SHP77 (cell line): ENCODE measurements at places on chromosomes 5 and 9.

- DNase-seq, result no peak
Measured at GRCh38 chr5:41503860-41504259, 6.5 kb downstream of the PLCXD3 start.

DNA sequence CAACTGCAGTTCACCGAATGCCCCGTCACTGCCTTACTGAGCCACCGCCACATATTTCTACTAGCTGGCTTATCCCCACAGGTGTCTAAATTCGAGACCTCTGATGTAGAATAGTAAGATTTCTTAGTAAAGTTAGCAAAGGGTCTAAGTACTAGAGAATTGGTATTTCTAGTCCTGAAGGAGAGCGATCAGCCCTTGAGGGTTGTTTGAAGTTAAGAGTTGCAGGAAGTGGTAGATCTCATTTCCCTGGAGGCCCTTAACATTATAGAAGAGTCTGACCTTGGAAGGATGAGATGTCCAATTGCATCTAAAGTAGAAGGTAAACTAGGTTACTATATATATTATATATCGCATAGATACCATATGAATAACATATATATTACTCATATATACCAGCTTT, 451.8 kb downstream of the CCDC171 start:
- no peak for DNase-seq

- no peak for DNase-seq
Measured at GRCh38 chr9:8070779-8071444, 271.3 kb upstream of the DMAC1 start.

- peak; percentile 77 for DNase-seq
Measured at GRCh38 chr5:103808464-103809106, 246.0 kb upstream of the NUDT12 start.

- DNase-seq, result no peak
Measured at GRCh38 chr5:64165500-64166200, at the start of gene RNF180. Gene RNF180 (plus strand): TSS chr5:64165843. CDS start chr5:64200808, 34,965 bp downstream.

DNA sequence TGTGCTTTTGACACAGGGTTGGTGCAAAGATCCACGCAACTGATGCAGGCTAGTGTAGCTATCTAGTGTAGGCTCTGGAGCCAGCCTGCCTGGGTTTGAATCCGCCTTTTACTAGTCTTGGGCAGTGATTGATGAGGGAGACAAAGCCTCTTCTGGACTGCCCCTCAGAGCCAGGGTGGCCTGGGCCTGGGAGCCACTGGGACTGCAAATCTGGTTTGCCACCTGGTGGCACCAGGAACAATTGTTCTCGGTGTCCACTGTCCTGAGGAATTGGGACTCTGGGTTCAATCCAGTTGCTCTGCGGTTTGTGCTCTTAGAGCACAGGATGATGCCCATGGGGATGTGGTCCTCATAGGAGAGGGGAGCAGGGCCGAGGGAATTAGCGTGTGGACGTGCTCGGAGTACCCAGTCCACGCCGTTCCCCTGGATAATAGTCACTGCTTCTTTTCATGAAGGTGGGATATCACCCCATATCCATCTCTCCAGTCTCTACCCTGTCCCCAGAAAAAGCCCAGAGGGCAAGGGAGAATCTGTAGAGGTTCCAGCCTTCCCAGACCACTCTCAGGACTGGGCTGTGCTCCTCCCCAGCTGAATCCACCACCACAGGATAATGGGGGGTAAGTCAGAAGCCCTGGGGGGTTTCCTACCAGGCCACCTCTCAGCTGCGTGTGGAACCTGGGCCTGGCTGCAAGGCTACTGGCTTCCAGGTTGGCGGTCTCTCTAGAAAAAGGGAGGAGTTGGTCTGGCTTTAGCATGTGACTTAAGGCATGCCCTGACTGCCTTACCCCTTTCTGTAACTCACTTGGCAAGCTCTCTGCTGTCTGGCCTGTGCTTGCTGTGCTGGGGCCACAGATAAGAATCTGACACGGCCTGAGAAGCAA, 1.9 kb downstream of the B4GALT7 start:
- DNase-seq, result no peak

GRCh38 chr9:5438301-5439162, 807 bp upstream of the PLGRKT start:
- DNase-seq, result no peak

DNA sequence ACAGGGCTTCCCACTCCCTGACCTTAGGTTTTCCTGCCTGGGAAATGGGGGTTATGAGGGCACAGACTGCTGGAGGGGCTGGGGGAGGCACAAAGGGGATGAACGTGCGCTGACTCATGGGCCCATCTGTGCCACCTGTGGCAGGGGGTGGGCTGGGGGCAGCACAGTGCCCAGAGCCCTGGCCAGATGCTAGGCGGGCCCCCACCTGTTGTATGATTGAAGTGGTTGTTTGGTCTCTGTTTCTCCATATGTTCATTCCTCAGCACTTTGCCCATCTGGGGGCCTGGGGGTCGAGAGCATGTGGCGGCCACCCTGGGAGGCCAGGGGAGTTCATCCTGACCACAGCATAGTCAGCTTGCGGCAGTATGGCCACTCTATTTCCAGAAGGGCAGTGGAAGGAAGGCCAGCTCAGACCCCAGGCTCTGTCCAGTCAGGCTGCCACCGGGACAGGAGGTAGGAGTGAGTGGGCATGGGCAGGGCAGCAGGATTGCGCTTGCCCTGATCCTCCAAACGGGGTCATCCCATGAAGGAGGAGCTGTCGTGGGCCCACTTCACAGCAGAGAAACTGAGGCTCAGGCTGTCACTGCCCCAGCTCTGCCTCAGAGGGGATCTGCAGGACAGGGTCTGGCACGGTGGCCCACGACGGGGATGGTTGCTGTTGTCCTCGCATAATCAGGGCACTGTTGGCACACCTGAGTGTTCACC, 841 bp upstream of the NINJ1 start:
- DNase-seq, result no peak

GRCh38 chr9:25830381-25830780, 152.1 kb upstream of the TUSC1 start:
- no peak for DNase-seq

DNA sequence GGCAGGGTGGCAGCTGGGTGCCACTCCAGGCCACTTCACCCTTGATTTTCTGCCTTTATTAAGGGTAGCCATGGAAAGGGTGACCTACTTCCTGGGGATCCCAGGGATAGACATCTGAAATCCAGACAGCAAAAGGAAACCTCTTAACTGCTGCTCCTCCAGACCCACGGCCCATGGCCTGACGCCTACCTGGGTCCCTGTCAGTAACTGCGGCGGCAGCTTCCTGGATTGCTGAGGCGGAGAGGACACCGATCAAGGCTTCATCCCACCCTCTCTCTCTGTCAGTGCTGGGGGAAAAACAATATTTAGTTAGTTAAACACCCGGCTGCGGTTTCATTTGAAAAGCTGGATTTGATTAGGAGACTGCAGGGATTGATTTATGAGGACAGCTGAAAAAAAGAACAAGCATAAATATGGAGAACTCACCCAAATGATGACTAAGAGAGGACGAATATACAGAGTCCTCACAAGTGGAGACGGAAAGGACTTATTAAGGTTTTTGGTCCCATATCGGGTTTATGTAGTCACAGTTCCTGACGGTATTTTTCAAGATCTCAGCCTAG, 158.7 kb upstream of the KLF4 start:
- peak; percentile 31 for DNase-seq

GRCh38 chr9:26260238-26260637, 582.0 kb upstream of the TUSC1 start:
- DNase-seq, result no peak
